ENCODE measurements at places on chromosomes 11 and 22.

DNA sequence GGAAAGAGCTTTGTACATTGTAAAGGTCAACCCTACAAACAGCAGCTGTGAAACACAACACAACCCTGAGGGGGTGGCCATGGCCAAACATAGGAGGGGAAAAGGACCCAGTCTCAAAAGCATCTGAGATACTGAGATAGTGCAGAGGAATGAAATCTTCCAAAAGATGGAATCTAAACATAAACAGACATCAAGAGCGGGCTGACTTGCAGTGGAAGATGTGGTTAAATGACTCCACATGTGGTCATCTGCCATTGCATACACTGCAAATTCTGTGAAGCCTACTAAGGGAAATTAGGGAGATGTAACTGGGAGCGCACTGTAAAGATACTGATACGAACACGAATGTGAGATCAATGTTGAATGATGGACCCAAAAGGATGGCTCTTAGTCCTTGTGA is 22.0 kb downstream of the BDNF start:
- DNase-seq: no peak

DNA sequence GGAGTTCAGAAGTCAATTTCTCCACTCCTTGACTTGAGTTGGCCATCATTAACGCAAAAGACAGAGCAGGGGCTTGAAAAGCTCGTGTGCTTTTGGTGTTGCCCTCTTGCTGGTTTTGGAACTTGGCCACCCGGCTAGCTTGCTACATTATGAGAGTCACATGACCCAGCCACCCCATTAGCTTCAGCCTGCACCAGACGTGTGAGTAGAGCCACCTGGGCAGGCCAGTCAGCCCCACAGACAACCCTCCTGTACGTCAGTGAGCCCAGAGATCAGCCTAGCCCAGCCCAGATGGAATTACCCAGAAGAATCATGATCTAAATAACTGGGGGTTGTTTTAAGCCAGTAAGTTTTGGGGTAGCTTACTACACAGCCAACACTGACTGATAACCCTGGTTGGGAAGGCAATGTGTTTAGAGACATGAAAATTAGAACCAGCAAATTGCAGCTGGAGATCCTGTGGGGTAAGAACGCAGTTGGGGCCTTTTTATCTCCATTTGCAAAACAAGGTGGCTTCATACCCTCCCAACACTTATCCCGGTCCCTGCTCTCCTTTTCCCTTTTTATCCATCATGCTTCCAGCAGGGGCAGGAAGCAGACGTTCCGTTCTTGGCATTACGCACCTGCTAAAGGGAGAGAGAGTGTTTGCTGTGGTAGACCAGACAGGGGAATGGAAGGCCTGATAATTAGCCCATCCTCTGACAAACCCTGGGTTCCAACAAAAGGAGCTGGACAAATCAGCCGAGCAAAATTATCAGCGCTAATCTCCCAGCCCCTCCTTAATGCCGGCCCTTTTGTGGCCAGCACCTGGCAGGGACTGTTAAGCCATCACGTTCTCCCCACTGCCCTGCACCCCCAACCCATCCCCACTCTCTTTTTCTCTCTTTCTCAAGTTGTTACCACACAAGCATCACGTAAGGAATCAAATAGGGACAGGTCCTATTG is 548.7 kb upstream of the CADM1 start:
- no peak for DNase-seq

GRCh38 chr11:117022526-117022925 is 75.7 kb downstream of the SIK3 start:
- DNase-seq: no peak

DNA sequence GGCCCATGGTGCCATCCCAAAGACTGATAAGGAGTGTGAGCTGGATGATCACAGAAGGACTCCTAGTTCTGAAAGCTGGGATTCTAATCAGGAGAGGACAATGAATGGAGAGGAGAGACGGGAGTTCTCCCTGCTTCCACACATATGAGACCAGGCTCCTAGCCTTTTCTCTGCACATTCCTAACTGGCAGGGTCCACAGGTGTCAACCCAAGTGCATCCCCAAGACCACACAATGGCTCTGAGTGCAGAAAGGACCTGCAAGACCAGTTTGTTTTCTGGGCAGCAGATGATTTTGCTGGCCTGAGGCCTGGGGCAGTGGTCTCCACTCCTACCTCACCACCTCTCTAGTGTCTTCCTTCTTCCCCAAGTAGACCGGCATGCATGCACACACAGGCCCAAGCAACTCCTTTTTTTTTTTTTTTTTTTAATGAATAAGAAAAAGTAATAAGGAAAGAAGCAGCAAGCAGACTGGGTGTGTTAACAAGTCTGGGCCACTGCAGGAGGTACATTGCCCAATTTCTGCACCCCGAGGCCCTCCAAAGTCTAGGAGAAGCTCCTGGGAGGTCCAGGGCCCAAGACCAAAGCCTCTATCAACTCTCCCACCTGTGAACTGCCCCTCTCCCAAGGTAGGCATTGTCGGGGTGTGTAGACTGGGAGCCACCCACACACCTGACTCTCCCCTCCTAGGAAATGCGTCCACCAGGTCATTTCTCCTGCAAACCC is 1.2 kb upstream of the TSKU start:
- DNase-seq: no peak

GRCh38 chr11:4704054-4704789 is at the start of gene MMP26:
MMP26 (plus strand) TSS chr11:4704784.
- DNase-seq: no peak
